ENCODE measurements at places on chromosomes 7 and 10.

GRCh38 chr7:22219739-22220493 is 137.0 kb downstream of the RAPGEF5 start:
- DNase-seq, result no peak

DNA sequence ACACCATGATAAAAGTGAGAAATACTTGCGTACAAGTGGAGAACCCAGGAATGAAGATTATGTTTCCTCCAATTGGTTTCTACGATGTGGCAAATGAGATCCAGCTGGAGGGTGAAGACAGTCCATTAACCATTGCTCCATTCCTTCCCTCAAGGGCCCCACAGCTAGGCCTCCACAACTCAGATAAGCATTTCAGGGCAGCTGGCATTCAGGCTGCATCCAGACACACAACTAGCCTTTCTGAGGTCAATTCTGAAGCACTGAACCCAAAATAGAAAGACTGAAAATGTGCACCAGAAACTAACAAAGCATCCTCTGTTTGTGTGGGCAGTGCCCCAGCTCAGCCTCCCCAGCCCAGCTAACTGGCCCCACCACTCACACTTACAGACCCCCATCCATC is 94.8 kb downstream of the GSAP start:
- DNase-seq, result no peak

DNA sequence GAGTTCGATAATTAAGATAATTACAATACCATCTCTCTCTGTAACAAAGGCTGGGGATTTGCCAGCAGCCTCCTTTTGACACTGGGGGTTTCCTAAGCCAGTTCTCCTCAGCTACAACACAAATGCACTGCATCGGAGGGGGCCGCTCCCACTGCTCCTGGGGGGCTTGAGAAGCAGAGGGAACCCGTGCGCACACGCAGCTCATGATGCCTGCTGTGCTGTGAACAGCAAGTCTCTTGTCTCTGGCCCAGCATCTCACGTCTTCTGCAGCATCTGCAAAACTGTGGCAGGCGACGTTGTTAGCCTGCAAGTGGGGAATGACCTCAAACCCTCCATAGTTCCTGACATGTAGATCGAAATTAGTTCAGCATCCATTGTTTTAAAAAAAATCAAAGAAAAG is 5.5 kb downstream of the VIPR2 start:
- DNase-seq, result no peak

- no peak for DNase-seq
These were observed 48.7 kb upstream of the RHOBTB1 start for GRCh38 chr10:60992636-60993035.

- DNase-seq, result no peak
These were observed 2.2 kb downstream of the C10orf67 start for GRCh38 chr10:23342213-23342884.

- no peak for DNase-seq
These were observed 115.0 kb upstream of the KIF5B start for GRCh38 chr10:32171204-32171603.

DNA sequence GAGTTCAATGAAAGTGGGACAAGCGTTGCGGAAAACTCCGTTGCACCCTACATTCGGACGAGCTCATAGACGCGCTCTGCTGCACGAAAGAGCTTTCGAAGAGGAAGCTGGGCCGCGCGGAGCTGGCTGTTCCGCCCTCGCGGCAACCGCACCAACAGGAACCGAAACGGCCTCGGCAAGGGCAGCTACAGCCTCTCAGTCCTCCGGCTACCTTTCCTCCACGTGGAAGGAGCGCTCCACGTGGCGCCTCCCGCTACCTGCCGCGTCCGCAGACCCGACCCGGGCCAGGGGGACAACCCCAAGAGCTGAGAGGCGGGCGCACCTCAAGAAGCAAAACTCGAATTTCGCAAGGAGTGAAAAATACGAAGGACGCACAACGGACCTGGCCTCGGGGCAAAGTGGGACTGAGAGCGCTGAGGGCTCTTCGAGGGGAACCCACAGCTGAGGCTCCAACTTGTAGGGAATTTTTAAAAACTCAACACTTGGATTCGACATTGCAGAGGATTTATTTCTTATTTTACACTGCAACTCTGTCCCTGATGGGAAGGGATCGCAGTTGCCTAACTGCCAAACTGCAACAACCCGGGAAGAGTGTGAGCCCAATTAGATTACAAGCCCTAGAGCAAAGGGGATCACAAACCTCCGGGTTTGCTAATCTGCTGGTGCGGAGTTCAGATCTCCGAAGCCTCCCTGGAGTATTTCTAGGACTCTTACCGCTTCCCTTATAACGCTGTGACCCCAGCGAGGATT is 1.4 kb downstream of the HPSE2 start:
- peak; percentile 61 for DNase-seq

DNA sequence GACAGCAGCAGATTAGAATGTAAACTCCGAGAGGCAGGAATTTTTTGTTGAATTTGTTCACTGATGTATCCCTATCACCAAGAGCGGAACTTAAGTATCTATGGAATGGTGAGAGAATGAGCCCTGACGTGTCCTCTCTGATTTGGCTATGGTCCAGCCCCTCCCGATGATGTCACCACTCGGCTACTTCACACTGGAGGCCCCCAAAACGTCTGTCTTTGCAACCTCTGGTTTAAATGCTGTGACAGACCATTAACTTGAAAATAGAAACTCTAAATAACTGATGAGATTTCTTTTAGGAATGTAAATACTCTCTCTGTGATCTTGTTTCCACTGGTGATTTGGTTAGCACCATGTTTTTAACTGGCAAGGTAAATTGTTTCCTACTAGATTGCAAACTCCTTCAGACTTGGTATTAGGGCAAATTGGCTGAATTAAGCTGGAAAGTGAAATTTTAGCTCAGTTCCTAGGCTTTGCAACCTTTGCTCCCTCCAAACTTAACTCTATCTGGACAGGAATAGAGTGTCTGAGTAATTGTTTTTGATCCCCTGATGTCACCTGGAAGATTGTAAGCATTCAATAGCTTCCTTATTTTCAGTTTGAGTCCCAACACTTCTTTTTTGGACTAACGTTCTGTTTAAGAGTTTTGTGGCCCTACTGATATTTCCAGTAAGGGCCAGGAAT is 19.1 kb downstream of the SLC16A12 start:
- DNase-seq, result peak; percentile 79

DNA sequence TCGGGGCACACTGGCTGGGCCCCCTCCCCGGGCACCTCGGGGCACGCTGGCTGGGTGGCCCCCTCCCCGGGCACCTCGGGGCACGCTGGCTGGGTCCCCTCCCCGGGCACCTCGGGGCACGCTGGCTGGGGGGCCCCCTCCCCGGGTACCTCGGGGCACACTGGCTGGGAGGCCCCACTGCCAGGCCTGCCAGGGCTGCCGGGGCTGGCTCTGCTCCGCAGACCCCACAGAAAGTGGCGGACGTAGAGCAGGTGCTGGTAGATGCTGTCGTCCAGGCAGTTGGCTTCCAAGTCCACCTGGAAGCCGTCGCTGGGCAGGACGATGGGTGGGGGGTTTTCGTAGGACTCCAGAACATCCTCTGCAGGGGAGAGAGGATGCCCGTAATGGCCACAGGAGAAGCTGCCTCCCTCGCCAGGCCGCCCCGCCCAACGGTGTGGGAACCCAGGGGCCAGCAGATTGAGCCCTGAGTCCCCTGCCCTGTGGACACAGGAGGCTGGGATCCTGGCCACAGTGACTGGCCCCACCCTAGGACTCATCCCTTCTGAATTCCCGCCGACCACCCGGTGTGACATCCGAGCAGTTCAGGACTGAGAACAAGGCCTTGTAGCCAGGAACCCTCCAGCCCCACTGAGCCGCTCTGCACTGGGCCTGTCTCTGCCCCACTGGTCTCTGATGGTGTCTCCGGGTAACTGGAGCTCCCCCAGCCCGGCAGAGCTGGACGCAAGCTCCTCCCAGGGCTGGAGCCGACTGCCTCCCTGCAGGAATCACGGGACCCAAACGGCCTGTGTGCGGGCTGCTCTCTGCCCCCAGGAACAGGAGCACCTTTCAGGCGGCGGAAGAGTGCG is 28.2 kb downstream of the AP5Z1 start:
- DNase-seq, result no peak

GRCh38 chr7:101614098-101614938 is 14.8 kb downstream of the MYL10 start:
- no peak for DNase-seq

DNA sequence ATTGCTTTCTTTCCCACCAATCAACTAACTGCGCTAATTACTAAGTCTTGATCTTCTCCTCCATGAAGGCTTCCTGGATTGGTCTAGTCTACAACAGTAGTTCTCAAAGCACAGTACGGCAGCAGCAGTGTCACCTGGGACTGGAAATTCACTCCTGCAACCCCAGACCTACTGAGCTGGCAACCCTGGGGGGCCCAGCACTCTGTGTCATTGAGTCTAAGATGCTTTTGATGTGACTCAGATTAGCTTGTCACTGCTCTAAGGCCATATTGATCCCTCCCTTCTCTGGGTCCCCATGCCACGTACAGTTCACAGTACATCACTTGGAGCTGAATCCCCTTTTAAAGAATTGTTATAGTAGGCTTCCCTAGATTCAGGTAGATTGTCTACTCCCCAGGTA is 65.7 kb upstream of the KMT2C start:
- no peak for DNase-seq

- DNase-seq, result peak; percentile 52
These were observed at the start of gene CRPPA for GRCh38 chr7:16421333-16422102. TSS of gene CRPPA (minus strand) at chr7:16421538. CDS start at chr7:16421322, 216 bp downstream.

GRCh38 chr7:89623018-89623672 is 531.1 kb upstream of the STEAP1 start:
- DNase-seq, result no peak

GRCh38 chr7:157612009-157612663 is 275.3 kb downstream of the DNAJB6 start:
- no peak for DNase-seq

Measured in left cardiac atrium (tissue), 4 donors.